ENCODE measurements at places on chromosomes 13 and 19.
A peak's percentile ranks its signal among the peaks of the same experiment; 100 is the strongest.

- no peak for DNase-seq
Observed at GRCh38 chr13:92488249-92488852, 738.3 kb upstream of the GPC6 start.

DNA sequence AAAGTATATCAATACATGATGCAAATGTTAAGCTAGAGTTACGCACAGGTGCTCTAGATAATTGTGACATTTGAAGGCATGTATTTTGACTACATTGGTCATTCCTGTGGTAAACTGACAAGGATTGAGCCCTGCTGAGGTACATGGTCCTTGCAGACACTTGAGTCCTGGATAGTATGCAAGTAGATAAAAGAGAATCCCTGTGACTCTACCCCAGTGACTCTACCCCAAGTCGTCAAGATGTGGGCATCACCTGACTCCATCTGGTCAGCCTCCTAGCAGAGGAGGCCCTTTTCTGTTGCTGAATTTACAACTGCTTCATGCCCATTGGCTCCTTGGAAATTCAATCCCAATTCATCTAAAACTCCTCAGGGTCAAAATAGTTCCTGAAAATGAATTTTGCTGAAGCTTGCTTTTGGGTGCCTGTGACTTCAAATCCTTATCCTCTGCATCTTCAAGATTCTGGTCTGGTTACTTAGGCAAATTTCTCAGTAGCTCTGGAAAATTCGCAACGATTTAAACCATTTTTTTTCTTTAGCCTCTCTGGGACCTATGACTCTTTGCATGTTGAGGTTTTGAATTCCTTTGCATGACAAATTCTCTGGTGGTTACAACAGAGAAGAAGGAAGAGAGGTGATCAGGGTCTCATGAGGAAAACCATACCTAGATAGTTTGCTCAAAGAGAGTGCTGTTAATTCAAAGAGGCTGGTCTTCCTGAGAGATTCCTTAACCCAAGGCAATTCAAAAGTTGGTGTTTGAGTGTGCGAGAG lies 422.1 kb downstream of the FGF9 start:
- no peak for DNase-seq

DNA sequence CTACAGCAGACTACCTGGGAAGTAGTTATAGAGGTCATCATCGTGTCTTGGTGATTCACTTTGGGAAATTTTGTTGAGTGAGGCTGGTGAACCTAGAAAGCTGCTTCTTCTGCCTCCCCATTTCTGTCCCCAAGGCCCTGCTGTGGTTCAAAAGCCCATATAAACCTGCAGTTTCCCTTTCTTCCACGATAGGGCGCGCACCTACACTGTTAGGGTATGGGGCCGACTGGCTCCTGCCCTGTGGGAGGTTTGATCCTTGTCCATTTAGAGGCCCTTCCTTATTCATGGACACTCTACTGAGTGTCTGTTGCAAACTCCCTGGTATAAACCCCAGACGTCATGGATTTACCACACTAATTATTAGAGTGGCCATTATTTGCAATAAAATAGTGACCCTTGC lies 191.8 kb downstream of the GGACT start:
- no peak for DNase-seq

DNA sequence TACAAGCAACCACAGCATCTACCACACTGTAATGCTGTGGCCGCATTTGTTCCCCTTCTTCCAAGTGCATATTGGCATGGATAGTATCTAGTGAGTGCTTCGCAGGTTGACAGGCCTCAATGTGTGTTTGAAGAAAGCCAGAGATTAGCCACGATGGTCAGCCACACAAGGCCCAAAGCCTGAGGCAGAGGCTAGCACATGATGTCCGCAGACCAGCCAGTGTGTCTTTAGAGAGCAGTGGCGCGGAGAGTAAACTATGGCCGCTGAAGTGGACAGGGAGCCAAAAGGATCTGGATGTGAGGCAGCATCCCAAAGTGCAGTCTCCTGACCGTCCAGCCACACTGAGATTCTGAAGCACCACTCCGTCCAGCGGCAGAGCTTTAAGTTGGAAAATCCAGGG lies 36.0 kb downstream of the BRD4 start:
- no peak for DNase-seq

GRCh38 chr19:29873024-29873800 lies 61.4 kb downstream of the CCNE1 start:
- peak; percentile 60 for DNase-seq

GRCh38 chr13:21625366-21625765 lies 21.4 kb upstream of the MICU2 start:
- peak; percentile 37 for DNase-seq

- no peak for DNase-seq
Observed at GRCh38 chr13:44132710-44133109, 240.9 kb upstream of the SERP2 start.

DNA sequence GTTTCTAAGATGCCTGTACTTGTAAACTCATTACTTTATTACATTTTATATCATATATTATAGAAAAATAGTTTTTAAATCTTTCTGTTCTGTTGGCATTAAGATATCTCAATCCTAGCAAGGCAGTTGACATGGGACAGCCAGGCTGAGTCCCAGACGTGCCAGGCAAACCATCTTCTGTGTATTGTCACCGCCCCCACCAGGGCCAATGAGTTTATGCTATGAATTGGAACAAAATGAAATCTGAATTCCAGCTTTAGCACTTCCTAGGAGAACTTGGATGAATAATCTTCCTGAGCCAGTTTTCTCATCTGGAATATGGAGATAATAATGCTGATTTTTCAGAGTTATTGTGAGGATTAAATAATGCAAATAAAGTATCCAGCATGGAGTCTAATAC lies 79.9 kb upstream of the GSX1 start:
- DNase-seq: peak; percentile 20

GRCh38 chr19:35395382-35396199 lies 24.7 kb downstream of the GPR42 start:
- no peak for DNase-seq

GRCh38 chr19:50626011-50626410 lies 13.7 kb downstream of the SYT3 start:
- DNase-seq: no peak

- DNase-seq: no peak
Observed at GRCh38 chr19:6754136-6754535, 13.1 kb downstream of the SH2D3A start.

GRCh38 chr19:18023622-18024251 lies 15.8 kb downstream of the ARRDC2 start:
- DNase-seq: peak; percentile 67

DNA sequence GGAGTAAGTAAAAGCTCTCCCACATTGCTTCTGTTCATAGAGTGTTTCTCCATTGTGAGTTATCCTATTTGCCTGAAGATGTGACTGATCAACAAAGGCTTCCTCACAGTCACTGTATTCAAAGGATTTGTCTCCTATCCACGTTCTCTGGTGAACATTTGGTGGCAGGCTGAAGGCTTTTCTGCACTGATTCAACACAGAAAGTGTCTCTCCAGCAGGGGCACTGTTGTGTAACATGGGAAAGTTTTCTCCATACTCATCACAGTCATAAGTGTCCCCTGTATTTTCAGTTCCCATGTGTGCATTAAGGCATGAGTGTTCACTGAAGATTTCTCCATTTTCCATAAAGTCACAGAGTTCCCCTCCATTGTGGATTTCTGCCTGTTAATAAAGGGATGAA lies 17.6 kb downstream of the ZNF121 start:
- DNase-seq: no peak

DNA sequence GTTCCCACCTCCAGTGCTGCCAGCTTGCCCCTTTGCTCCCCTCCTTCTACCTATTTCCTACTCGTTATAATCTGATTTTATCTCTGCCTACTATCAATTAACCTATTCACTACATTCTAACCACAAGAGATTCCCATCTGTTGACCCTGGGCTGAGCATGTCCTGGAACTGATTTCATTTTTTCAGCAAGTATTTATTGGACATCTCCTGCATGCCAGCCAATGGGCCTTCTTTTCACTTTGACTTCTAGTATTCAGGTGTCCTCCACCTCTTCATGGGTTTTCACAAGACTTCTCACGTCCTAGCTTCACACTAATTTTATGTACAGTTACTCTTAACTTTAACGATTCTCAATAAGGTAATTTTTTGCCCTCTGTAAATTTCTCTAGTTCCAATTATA lies 282.7 kb upstream of the KLHL1 start:
- DNase-seq: no peak

DNA sequence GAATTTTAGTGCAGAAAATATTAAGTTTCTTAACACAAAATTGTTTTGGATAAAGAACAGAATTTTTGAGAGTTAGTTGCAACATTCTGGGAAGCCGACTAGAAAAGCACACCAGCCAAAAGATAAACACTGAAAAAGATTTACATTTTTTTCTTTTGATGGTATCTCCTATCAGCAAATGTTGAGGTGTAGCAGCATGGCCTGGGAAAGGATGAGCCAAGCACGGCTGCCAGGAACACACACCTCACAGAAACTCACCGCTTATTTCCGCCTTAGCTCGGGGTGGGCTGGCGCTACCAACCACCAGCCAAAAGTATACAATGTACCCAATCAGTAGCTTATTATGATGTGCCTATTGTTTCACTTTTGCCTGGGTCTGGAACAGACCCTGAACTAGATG lies 134.7 kb downstream of the MIPEP start:
- no peak for DNase-seq

DNA sequence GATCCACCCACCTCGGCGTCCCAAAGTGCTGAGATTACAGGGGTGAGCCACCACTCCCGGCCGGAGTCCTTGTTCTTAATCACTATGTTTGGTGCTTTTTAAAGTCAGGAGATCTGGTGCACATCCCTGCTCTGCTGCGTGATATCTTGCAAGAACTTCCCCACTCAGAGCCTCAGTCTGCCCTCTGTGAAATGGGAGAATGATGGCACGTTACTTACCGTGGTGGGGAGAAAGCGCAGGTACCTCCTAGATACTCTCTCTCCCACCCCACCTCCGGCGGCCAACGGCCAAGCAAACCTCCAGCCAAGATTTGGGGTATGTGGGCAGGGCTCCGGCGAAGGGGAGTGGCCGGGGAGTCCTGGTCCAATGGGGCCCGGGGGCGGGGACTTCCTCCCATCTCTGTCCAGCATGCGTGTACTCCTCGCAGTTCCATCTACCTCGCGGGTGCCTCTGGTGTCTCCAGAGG lies at the start of gene RYR1:
Gene RYR1, plus strand, starts transcription at position 424 of the 466 bp plus-strand sequence. CDS start 139 bp downstream, outside the sequence.
- DNase-seq: peak; percentile 40

DNA sequence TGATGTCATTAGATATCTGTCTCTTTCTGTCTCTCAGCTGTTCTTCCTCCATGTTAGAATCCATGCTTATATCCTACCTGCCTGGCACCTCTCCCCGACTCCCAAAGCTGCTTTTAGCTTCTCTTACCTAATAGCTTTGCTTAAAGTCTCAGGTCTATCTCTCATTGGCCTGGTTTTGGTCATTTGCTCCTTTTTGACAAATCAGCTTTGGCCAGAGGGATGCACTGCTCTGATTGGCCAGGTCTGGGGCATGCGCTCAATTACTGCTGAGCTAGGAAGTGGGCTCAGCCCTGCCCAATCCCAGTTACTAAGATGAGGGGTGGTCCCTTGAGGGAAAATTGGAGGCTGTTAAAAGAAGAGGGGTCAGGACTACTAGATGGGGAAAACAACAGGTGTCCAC lies 11.5 kb upstream of the CLASRP start:
- DNase-seq: no peak

DNA sequence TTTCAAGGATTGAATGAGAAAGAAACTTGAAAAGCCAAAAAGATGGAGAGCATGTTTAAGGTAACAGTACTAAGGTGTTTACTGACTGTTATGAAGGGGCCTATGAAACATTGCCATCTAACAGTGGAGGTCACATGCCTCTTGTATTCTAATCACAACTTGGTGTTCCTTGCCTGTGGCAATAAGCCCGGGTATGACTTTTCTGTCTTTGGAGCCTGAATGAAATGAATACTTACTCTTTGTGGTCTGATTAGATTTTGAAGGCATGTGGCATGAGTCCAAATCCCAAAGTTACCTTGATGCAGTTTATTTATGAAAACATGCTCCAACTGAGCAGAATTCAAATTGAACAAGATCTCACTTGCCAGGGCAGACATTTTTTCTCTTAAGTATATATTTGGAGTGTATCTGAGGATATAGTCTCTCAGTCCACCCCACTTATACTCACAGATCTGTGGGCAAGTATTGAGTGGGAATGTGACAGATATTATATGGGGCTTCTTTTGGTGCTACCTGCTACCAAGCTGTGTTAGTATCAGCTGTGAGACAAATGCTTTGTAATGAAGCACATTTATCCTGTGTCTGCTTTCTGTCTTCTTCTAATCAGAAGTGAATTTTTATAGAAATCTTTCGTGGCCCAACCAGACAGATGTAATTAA lies 67.5 kb downstream of the B3GLCT start:
- DNase-seq: no peak

DNA sequence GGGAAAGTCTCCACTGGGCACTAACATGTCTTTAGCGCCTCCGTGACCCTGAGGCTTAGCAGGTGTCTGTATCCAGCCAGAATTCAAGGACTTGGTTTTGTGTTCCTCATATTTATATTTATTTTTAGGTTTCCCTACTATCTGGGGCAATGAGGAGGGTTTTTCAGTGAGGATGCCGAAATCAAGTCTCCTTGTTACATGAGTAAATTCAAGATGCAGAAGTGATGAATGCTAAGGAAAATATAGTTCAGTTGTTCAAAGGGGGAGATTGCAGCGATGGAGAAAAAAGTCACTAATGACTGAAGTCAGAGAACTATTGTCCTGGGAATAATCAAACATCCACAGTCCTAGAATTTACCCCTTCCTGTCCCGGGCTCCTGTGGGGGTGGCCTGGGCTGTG lies 791 bp upstream of the ADGRE2 start:
- no peak for DNase-seq

DNA sequence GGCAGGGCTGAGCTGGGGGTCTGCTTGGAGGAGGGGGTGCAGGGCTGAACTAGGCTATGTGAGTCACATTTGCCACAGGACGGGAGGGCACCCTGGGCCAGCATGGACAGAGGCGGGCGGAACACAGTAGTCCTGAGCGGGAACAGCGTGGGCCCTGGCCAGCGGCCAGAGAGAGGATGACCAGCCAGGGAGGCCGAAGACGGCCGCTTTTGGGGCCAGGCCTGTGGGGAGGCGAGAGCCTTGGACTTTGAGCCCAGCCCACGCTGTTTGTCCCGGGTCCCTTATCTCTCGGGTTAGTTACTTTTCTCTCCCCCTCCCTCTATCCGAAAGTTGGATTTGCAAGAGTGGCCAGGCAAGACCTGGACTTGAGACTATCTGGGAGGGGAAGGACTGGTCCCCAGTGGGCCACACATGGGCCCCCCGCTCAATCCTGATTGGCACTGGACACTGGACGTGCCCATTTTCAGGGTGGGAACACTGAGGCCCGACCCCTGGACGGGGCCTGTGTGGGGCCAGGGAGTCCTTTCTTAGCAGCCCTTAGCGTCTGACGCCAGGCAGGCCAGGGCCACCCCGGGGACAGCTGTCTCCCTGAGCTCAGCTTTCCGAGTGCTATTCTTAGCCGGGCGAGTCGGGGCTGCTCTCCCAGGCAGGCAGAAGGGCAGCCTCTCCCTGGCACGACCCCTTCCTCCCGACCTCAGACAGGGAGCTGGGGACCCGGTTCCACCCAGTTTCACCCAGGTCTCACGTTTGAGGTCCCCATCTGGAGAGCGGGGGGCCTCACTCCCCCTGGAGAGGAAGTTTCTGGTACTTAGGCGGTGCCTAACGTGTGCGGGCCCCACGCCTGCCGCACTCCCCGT lies 833 bp downstream of the GAMT start:
- no peak for DNase-seq

- DNase-seq: no peak
Observed at GRCh38 chr19:33403973-33404304, 30.4 kb downstream of the CEBPG start.
